Esophagus squamous epithelium (tissue), 5 donors: ENCODE measurements at places on chromosomes 12 and 14.

DNA sequence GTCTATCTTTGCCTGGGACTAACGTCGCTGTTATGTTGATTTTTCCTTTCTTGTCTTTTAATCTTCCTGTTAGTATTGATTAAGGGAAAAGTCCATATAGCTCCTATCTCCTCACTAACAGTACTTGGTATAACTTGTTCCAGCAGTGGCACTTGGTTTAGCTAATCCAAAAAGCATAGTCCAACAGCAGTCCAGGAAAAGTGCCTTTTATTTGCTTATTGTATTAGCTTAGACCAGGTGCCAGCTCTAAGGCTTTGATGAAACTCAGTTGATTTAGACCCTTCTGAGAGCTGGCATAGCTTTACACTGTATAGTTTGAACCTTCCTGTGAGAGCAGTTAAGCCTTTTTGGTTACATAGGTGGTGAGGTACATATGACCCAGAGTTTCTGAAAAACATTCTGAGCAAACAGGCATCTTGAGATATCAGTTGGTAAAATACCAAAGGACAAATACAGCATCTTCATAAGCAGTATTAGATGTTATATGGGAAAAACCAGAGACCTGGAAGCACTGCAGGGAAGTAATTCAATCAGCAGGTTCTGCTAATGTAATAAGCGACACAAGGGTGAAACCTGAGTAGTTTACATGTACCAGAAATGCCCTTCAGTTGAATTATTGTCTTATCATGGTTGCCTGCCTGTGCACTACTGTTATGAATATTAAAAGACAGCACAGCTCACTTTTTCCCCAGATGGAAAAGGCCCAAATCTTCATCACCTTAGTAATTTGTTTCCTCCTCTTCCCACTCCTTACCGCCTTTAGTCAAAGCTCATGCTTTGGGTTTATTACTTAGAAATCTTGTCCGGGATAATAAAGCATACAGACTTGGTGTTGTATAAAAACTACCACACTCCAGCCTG lies 13.0 kb downstream of the PELI2 start:
- DNase-seq = no peak

GRCh38 chr14:80805136-80805535 lies 136.4 kb downstream of the CEP128 start:
- no peak for DNase-seq

GRCh38 chr12:82440885-82441284 lies 82.6 kb downstream of the METTL25 start:
- DNase-seq = no peak

GRCh38 chr12:14048941-14049545 lies 67.6 kb upstream of the GRIN2B start:
- no peak for DNase-seq

DNA sequence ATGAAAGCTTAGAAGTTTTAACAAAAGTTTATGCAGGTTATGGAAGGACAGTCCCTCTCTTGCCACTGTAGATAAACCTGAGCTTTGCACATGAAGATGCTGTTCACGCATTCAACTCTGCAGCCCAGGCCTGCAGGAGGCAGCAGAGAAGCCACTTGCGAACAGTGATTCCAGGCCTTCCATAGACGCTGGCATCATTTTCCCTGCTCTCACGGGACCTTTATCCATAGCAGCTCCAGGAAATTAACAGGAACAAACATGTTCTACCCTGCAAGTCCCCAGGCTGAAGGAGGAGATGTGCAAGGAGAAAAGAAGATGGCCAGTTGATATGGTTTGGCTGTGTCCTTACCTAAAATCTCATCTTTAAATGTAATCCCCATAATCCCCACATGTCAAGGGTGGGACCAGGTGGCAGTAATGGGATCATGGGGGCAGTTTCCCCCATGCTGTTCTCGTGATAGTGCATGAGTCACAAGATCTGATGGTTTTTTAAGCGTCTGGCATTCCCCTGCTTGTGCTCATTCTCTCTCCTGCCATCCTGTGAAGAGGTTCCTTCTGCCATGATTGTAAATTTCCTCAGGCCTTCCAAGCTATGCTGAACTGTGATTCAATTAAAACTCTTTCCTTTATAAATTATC lies 2.0 kb downstream of the ERP27 start:
- no peak for DNase-seq

- no peak for DNase-seq
Measured at GRCh38 chr14:75736845-75737485, 75.9 kb downstream of the TTLL5 start.

DNA sequence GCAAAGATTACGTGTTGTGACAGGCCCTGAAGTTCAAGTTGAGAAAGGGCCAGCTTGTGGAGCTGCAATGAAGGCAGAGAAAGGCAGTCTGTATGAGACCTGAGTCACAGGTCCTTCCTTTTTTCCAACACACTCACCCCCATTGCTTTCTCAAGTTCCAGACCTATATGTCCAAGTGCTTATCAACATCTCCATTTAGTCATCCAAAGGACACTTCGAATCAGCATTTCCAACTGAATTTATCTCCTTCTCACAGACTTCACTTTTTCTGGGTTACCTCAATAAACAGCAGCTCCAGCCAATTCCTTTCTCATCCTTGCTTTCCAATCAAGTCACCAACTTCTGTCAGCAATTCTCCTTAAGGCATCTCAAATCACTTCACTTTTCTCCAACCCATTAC lies 56.4 kb upstream of the KIF21A start:
- no peak for DNase-seq

DNA sequence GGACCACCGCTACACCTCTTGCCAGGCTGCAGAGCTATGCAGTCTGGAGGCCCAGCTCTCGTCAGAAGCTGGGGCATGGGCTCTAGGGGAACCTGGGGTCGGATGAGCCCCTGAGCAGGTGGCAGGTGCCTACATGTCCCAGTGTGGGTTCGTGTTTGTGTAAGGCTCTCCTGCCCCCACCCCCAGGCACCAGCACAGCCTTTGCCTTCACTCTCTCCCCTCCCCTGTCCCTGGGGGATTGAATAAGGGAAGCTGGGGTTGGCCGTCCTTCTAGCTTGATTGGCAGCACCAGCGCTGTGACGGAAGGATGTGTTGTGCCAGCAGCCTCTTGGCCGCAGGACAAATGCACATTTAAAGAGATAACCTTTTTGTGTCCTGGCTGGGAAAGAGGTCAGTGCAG lies 34.8 kb upstream of the TSPAN9 start:
- no peak for DNase-seq

GRCh38 chr14:26113911-26114640 lies 483.8 kb downstream of the NOVA1 start:
- DNase-seq = no peak

- no peak for DNase-seq
Measured at GRCh38 chr12:5441497-5442236, 9.8 kb downstream of the NTF3 start.

DNA sequence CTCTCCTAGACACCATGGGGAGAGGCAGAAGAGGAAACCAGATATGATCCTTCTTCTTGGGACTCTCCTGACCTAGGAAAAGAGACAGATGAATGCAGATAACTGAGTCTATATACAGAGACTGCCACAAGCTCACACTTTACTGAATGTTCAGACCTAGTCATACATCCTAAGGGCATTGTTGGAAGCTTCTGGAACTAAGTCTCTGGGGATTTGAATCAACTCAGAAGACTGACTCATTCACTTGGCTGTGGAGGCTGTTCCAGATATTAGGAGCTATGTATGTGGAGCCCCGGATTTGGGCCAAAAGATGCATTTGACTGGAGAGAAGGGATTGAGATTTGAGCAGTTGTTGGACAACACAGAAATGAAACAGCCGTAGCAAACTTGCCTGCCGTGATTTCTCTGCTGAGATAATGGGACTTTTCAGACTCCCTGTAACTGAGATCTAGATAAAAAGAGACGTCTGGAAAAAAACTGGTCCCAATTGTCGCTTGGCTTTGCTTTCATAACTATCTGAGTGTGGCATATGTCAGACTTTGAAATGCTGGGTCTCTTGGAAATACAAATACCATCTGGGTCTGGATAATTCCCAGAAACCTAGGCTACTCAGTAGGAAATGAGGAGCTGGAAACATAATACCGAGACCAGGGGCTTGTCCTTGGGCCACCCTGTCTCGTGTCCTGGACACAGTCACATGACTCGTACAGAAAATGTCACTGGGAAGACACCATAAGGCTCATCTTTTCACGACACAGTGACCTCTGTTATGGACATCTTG lies 396.8 kb downstream of the NUAK1 start:
- no peak for DNase-seq

DNA sequence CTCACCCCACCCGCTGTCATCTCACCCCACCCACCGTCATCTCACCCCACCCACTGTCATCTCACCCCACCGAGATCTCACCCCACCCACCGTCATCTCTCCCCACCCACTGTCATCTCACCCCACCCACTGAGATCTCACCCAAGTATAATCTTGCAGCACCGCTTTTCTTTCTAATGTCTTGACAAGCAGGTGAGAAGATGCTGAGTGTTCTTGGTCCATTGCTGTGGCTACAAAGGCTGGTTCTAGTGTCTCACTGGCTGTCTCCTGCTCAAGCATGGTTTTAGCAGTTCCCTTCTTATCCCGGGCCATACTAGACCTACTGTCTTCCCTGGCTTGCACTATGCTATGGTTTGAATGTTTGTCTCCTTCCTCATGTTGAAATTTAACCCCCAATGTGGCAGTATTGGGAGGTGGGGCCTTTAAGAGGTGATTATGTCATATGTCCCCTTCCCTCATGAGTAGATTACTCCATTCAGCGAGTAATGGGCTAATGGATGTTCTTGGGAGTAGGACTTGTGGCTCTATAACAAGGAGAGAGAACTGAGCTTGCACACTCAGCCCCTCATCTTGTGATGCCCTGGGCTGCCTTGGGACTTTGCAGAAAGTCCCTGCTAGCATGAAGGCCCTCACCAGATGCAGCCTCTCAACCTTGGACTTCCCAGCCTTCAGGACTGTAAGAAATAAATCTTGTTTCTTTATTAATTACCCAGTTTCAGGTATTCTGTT lies 47.7 kb upstream of the PPP2R5C start:
- no peak for DNase-seq

- DNase-seq = no peak
Measured at GRCh38 chr12:53866727-53867126, 71.9 kb upstream of the HOXC13 start.

DNA sequence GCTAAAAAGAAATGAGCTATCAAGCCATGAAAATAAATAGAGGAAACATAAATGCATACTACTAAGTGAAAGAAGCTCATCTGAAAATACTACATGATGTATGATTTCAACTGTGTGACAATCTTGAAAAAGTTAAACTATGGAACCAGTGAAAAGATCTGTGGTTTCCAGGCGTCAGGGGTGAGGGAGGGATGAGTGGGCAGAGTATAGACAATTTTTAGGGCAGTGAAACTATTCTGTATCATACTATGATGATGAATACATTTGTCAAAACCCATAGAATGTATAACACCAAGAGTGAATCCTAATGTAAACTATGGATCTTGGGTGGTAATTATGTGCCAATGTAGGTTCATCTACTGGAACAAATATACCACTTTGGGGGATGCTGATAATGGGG lies 21.3 kb downstream of the SPX start:
- no peak for DNase-seq

DNA sequence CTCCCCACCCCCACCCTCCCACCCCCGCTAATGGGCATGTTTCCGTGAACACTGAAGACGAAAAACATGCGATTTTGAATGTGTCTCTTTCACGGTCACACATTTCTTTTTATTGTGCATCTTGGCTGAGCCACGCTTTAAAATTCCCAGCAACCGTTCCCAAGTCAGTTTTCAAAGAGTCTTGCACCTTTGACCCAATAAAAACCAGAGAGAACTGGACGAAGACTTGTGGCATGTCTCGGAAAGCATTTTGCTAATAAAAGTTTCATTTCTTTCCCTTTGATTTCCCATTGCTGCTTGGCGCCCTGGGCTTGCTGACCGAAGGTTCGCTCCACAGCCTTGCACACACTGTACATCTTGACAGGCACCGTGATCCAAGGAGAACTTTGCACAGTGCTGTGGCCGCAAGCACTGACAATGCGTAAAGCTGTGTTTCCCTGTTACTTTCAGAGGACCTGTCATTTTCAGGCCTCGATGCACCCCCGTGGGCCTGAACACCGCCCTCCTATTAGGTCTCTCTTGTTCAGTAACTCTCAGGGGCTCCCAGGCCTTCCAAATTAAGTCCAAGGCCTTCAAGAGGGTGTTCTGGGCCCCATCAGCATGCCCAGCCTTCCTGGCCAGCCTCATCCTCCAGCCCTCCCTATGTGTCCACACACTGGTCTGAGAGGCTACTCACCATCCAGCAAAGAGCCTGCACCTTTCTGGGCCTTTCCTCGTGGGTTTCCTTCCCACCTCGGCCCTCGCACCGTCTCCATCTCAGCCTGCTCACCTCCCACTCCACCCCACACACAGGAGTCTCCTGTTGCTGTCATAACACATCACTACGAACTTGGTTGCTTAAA lies 63.4 kb upstream of the DIO3 start:
- DNase-seq = no peak

- DNase-seq = no peak
Measured at GRCh38 chr12:32049956-32050355, 56.7 kb upstream of the BICD1 start.

DNA sequence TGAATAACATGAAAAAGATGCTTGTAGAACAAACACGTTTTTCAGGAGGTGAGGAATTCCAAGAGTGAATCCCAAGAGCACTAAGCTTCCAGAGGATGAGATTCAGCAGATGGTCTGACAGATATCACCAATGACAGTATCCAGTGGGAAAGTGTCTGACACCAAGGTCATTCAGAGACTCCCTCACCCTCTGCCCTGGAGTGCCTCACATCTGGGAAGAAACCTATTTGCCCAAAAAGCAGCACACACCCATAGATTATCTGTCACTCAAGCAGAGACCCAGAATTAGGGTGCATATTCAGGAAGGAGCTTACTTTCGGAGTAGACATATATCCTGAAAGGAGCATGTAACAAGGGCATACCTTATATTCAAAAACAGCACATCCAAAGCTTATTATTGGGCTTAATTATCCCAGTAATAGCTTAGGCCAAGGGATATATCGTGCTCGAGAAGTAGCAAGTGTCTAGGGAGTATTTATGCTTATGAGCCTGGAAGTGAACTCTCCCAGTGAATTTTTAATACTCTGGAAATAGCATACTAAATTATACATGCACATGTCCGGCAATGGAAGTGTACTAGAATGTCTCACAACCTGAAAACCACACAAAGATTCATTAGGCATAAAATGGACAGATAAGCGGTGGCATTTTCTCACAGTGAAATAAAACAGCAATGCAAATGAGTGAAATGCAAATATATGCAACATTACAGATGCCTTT lies 998.1 kb upstream of the TMEM132C start:
- no peak for DNase-seq

GRCh38 chr14:68246786-68247105 lies 427.2 kb downstream of the RAD51B start:
- DNase-seq = no peak

DNA sequence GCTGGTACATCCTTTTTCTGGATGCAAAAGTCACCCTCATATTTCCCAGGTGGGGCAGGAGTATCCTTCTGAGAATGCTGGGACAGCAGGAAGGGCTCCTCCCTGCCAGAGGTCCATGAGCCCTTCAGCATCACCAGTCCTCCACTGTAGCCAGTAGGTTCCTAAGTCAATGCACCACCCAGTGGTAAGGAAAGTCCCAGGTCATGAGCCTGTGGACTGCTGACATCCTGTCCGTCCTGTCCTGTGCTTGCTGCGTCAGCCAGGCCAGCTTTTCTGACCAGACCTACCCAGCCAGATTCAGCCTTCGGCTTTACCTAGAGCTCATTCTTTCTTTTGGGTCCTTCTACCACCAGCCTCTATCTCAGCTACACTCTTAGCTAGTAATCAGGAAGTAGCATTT lies 23.0 kb upstream of the ACTN1 start:
- no peak for DNase-seq
